Ovary (tissue), 10 donors: ENCODE measurements at places on chromosomes 2 and 18. TPM values are rescaled to one million over a fixed set of nuclear protein-coding genes. Genes with fewer than 3 reads are reported as not detected.

GRCh38 chr2:9077691-9078090, 74.2 kb upstream of the MBOAT2 start:
- no peak for DNase-seq

DNA sequence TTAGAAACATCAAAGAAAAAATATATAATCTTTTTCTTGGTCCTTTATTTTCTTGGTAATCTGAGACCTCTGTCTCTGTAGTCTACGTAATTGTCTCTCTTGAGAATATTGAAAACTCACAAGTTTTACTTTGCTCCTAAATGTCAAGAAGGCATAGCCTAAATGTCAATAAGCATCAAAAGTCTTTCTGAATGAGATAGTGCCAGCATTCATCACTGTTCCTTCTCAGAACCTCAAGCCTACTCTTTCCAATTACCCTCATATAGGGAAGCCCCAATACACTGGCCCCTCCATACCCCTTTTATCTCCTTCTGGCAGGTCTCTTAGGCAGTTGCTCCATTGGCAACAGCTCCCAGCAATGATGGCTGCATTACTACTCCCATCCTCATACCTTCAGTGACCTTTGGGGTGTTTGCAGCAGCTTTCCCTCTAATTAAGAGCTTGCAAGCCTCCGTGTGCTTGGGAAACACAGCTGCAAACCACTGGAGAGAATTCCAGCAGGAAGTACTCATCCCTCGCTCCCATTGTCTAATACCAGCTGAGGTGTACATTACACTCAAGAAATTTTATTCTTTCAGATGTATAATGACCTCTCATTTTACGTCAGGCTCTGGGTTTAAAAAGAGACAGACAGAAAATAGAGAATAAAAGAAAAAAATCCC, 95.8 kb downstream of the KYNU start:
- DNase-seq, result no peak

- DNase-seq, result no peak
These were observed 403 bp downstream of the COL4A3 start for GRCh38 chr2:227164763-227165291.

MRO gene
- 1.1 TPM for total RNA-seq
